Amniotic stem cell (primary cell): ENCODE measurements at places on chromosomes 16 and 17.
A peak's percentile ranks its signal among the peaks of the same experiment; 100 is the strongest.

- DNase-seq, result peak; percentile 41
Measured at GRCh38 chr17:82931699-82932517, 92.1 kb upstream of the ZNF750 start.

DNA sequence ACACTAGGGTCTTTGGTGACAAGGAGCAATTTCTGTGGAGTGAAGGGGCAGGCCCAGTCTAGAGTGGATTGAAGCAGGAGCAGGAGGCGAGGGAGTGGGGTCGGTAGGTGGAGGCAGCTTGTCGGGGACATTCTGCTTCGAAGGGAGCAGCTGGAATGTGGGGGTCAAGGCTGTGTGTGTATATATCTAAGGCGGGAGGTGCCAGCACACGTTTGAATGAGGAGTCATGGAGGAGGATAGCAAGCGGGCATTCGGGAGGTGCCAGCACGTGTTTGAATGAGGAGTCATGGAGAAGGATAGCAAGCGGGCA lies 17.7 kb downstream of the NT5M start:
- no peak for DNase-seq

GRCh38 chr17:67245073-67245693 lies at the start of gene HELZ:
Gene HELZ, minus strand, starts transcription at chr17:67245196. Its CDS starts 26,392 bp downstream, at chr17:67218804.
- DNase-seq, result peak; percentile 73

DNA sequence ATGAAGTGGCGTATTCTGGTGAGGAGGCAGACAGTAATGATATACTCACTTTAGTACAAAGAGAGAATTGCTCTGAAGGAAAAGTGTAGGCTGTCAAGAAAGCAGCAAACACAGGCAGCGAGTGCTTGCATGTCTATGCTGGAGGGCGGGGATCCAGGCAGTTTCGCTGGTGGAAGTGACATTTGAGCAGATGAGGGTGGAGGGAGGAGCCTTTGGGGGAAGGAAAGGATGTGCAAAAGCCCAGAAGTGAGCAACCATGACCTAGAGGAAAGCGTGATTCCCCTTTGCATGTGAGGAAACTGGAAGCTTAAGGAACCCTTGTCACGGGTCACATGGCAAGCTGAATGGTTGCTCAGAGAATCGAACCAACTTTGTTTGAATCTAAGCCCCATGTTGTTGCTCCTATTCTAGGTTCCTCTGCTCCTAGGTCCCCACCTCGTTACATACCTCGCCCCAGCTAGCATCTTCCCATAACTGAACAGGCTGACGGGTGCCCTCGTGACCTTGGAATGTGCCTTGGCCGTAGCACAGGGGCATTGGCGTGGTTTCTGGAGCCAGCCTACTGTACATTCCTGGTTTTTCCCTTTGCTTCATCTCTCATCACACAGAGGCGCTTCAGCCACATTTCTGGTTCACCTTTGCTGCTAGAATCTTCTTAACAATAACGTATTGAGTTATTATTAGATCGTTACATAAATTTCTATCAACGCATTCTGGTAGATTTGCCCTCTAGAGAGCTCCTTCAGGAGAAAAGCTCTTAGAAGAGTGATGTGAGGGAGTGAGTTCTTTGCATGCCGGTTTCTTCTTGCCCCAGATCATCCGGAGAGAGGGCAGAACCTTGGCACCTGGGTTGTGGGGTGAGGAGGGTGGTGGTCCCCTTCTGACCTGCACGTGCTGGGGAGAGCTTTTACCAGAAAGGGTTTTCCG lies 191.8 kb downstream of the SNX29 start:
- DNase-seq, result no peak

GRCh38 chr16:85227946-85228862 lies 115.9 kb upstream of the CIBAR2 start:
- peak; percentile 41 for DNase-seq

DNA sequence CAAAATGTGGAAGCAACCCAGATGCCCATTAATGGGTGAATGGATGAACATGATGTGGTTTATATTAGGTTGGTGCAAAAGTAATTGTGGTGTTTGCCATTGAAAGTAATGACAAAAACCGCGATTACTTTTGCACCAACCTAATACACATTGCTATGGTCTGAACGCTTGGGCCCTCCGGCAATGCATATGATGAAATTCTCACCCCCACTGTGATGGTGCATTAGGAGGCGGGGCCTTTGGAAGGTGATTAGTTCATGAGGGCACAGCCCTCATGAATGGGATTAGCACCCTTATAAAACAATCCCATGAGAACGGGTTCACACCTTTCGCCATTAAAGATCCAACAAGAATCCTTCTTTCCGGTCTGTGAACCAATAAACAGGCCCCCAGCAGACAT lies 25.3 kb upstream of the PRM1 start:
- no peak for DNase-seq

GRCh38 chr17:56833057-56833808 lies 487 bp downstream of the C17orf67 start:
- DNase-seq, result peak; percentile 58

- DNase-seq, result no peak
Measured at GRCh38 chr16:3907586-3907985, 27.1 kb upstream of the CREBBP start.

DNA sequence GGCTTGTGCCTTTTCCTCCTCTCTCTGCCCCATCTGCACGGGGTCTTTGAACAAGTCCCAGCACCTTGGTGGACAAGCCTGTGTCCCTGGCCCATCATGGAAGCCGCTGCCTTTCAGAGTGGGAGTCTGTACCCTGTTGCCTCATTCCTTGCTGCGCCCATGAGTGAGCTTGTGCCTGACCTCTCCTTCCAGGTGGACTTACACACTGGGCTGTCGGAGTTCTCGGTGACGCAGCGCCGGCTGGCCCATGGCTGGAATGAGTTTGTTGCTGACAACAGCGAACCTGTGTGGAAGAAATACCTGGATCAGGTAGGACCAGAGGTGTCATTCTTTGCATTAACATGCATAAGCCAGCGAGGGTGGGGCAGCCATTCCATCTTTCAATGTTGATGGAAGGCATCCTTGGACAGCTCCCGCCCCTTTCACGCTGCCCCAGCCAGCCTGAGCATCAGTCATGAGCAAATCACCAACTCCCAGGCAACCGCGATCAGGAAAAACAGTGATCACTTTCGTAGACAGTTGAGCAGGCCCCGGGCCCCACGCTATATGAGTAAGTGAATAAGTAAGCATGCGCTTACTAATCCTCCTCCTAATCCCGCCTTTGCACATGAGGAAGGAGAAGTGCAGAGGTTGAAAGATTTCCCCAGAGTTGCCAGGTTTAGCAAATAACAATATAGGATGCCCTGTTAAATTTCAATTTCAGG lies 36.8 kb downstream of the ATP2C2 start:
- DNase-seq, result no peak

DNA sequence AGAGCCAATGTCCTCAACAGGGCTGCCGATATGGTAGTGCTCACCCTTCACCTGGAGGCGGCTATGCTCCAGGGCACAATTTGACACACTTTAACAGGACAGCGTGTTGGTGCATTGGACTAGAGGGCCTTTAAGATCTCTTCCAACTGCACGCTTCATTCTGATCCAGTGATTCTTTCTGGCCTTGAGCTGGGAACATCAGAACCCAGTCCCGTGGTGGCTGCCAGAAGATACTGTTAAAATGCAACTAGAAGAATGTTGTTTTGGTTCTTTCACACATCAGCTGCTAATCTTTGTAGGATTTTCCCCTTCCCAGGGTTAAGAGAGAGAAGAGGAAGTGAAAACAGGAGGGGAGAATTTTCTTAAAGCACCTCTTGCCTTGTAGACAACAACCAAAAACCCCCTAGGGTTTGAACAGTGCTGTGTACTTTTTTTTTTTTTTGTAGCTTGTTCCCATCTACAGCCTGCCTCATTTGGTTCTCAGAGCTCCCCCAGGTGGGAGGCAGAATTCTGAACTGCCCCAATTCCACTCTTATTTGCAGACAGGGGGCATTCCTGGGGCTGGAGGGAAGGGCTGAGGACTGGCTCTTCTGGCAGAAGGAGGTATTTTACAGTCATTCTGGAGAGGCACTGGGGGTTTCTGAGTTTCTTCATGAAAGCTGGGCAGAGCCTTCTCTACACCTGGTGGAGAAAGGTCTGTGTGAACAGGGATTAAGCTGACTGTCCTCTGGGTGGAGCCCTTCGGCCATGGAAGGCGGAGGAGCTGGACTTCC lies 32.4 kb downstream of the SMARCE1 start:
- no peak for DNase-seq

- DNase-seq, result no peak
Measured at GRCh38 chr17:51537996-51538550, 277.7 kb downstream of the UTP18 start.

- no peak for DNase-seq
Measured at GRCh38 chr17:65438708-65439294, 122.6 kb downstream of the AXIN2 start.

- DNase-seq, result no peak
Measured at GRCh38 chr17:56887552-56888467, 26.0 kb downstream of the TRIM25 start.

- no peak for DNase-seq
Measured at GRCh38 chr16:54178478-54178976, 108.1 kb downstream of the IRX3 start.

- peak; percentile 13 for DNase-seq
Measured at GRCh38 chr17:64385187-64386083, 5.2 kb downstream of the PECAM1 start.

DNA sequence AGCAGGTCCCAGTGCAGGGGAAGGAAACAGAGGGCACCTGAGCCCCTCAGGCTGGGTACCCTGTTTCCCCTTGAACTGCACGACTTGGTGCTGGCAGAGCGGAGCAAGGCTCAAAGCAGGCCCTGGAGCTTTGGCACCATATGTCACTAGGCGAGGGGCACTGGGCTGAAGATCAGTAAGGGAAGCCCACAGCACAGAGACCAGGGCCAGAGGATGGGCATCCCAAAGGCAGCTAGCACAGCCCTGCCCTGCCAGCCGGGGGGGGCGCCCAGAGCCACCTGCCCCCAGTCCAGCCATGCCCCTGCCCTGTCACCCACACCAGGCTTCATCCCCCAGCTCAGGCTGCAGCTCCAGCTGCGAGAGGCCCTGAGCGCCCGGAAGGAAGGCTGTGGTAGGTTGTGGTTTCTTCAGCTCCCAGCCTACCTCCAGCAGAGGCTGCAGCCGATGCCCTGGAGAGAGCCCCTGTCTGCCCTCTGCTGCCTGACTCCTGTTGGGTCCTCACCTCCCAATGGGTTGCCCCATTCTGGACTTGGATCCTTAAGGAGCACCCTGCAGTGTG lies 10.9 kb downstream of the NHERF1 start:
- no peak for DNase-seq

DNA sequence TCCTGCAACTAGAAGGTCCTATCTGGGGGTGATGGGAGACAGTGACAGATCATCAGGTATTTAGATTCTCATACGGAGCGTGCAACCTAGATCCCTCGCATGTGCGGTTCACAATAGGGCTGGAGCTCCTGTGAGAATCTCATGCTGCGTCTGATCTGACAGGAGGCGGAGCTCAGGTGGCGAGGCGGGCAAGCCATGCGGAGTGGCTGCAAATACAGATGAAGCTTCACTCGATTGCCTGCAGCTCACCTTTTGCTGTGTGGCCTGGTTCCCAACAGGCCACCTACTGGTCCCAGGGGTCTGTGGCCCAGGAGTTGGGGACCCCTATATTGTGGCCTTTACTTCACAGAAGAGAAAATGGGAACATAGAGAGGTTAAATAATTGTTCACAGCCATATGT lies 200.4 kb downstream of the IRF8 start:
- DNase-seq, result no peak

DNA sequence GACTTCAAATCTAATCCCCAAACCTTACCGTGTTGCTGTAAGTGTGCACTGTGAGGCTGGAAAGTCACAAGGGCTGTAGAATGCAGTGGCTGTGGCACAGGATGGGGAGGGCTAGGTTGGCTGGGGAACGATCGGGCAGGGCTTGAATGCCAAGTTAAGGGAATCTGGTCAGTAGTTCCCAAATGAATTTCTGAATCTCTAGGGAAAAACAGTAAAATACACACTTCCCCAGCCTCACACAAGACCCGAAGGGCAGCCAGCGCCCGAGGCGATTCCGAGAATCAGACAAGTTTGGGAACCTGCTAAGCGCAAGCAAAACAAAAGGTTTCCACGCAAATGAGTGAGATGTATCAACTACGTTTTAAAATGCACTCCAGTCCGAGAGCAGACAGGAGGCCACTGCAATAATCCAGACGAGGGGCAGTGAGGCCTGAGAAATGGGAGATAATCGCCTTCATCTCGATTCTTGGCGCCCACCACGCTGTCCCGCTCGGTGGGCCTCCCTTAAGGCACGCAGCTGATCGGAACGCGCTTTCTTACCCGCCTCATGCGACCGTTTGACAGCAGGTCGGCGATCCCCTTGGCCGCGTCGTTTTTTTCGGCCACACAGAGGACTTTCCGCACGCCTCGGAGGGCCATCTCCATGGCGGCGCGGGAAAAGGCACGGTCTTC lies 599 bp downstream of the TOP3A start:
- DNase-seq, result no peak

- DNase-seq, result no peak
Measured at GRCh38 chr16:7456211-7456610, 123.6 kb downstream of the RBFOX1 start.
